ENCODE measurements at places on chromosomes 3 and 15. TPM values are rescaled to one million over a fixed set of nuclear protein-coding genes. Genes with fewer than 3 reads are reported as not detected.

FNDC3B gene
- total RNA-seq = 188 TPM

MYZAP gene
- total RNA-seq = 17.7 TPM

EAF2 gene
- total RNA-seq = 10.4 TPM

GOLGA6L24 gene
- not detected for total RNA-seq

DNA sequence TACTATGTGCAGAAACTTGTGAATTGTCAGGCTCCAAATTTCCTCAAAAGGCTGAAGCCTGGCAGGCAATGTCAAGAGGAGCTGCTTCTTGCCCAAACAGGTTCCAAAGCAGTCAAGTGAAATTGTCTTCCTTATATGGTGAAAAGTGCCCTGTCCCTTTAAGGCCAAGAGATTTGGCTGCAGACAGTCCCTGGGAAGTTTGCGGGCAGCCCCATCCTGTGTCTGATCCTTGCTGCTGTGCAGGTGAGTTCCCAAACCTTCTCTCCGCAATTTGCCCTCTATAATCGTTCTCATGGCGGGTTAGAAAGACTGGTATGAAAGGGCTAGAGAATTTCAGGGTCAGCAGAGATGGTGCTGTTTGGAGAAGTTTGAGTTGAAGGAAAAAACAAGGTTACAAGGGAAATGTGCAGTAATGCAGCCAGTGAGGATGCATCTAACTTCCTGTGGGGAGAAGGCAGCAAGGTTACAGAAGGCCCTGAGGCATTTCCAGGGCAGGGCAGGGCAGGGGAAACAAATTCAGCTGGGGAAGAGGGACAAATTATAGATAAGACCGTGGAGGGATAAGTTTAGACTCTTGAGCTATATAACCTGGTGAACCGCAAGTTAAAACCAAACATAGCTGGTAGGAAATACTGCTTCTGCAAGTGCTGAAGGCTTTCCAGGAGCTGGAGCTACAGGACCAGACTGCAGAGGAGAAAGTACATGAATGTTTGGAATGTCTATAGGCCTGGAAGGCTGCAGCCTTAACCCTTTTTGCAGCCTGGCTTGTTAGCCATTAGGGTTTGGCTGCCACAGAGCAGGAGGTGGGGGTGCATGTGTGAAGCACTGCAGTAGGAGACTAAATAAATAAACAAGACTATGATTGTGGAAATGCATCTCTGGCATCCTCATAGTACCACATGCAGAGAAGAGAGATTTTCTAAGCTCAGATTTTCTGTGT, 256.2 kb upstream of the IL12A start:
- no peak overlapping the region for H3K4me3 ChIP-seq
- H3K4me1 ChIP-seq = no peaks in the 10 kb centered on the region
- H3K27me3 ChIP-seq = no peaks in the 10 kb centered on the region

GRCh38 chr15:78075490-78076230, 1.9 kb downstream of the TBC1D2B start:
- no peaks in the 10 kb centered on the region for H3K27me3 ChIP-seq
- peak overlapping the region; percentile 96 for H3K4me3 ChIP-seq
- no peaks in the 10 kb centered on the region for H3K4me1 ChIP-seq
- peak overlapping the region; percentile 88 for H3K27ac ChIP-seq

DNA sequence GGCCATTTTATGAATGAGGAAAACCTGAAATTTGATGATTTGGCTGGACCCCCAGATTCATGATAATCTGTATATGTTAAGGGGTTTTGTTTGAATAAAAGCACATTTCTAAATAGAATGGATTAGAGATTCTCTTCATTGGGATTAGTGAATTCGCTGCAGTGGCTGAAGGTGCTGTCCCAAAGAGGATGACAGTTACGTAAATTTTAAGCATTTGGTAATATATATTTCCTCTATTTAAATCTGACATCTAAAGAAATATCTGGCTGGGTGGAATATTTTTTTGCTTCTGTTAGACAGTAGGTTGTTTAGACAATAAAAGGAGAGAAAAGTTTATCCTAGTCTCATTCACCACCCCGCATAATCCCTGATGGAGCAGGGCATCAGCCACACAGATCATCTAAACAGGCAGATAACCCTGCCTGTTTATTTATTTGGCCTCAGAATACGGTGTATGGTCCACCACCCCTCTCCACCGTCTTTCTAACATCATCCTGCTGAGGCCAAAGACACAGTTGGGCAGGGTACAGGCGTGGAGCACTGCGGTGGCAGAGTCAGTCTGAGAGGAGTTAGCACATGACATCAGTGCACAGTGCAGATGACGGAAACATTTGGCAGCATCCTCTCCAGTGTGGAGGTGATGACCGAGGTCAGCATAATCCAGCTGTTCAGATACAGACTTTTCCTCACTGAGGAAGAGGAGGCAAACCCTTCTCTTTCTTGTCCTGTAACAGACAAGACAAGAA, 20.4 kb upstream of the NFKBIZ start:
- H3K4me1 ChIP-seq = peaks cover 7% of the 10 kb centered on the region
- H3K36me3 ChIP-seq = no peaks in the 10 kb centered on the region
- peak overlapping the region; percentile 37 for H3K4me3 ChIP-seq
- peak; percentile 73 for DNase-seq
- H3K27me3 ChIP-seq = no peaks in the 10 kb centered on the region

GRCh38 chr3:88398581-88398980, 248.8 kb downstream of the C3orf38 start:
- H3K4me1 ChIP-seq = no peaks in the 10 kb centered on the region
- no peak overlapping the region for H3K27ac ChIP-seq
- no peak for DNase-seq

DNA sequence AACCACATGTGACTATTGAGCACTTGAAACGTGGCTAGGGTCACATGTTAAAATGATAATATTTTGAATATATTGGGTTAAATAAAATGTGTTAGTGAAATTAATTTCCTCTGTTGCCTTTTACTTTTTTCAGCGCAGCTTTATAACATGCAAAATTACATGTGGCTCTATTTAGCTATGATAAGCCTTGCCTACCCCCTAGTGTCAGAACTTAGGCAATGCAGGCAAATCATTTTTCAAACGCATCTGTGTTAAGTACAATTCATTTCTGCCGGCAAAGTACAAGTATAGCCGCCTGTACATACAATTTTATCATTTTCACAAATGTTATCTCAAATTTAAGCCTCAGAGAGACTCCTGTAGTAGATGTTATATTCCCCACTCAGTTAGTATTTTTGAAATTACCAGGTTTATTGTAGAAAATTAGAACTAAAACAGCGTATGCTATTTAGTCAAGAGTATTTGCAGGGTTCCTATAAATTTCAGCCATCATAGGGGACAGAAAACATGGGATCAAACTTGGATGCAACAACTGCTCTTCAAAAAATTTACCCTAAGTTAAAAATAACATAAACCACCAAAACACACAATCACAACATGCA, 56.1 kb downstream of the TAFA4 start:
- no peaks in the 10 kb centered on the region for H3K36me3 ChIP-seq
- H3K27ac ChIP-seq = no peak overlapping the region
- H3K27me3 ChIP-seq = no peaks in the 10 kb centered on the region
- no peak overlapping the region for H3K4me3 ChIP-seq
- no peaks in the 10 kb centered on the region for H3K4me1 ChIP-seq
- peak; percentile 13 for DNase-seq

GRCh38 chr3:10365791-10366190, 44.9 kb upstream of the SEC13 start:
- no peaks in the 10 kb centered on the region for H3K36me3 ChIP-seq
- H3K4me3 ChIP-seq = no peak overlapping the region
- H3K4me1 ChIP-seq = no peaks in the 10 kb centered on the region
- H3K27ac ChIP-seq = no peak overlapping the region

DNA sequence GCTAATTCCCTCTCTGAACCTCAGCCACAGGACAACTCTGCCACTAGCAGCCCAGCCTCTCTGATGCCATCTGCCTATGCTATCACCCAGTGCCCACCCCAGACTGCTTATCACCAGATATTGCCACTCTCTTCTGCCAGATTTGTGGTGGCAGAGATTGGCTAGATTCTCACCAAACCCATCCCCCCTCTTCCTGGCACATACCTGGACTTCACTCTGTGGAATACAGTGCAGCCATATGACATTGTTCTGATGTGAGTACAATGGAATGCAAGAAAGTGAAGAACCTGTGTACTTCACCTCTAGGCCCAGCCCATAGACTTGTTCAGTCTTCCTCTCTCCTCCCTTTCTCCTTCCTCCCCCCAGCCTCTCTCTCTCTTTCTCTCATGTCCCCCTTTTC, 46.9 kb upstream of the NTRK3 start:
- no peak overlapping the region for H3K4me3 ChIP-seq
- no peaks in the 10 kb centered on the region for H3K27me3 ChIP-seq
- H3K4me1 ChIP-seq = no peaks in the 10 kb centered on the region
- H3K27ac ChIP-seq = no peak overlapping the region
- no peaks in the 10 kb centered on the region for H3K36me3 ChIP-seq
- DNase-seq = no peak

GRCh38 chr15:20358066-20358778, 183.4 kb downstream of the GOLGA6L6 start:
- no peak overlapping the region for H3K27ac ChIP-seq
- no peak for DNase-seq
- no peaks in the 10 kb centered on the region for H3K36me3 ChIP-seq
- H3K4me3 ChIP-seq = no peak overlapping the region

DNA sequence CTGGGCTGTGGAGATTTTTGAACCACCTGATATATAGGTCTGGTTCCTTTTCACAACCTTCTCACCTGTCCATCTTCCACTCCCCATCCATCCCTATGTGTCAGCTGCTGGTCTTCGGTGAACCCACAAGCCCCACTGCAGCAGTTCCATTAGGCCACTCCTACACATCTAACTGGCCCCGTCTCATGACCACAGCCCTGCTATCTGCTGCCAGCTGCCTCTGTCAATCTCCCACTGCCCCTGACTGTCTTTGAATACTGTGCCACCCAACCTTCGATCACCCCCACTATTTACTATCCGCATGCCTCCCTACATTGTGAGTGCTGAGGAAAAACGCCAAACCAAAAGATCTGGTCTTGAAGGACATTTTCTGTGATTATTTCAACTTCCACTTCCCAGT, 795.4 kb downstream of the IGSF11 start:
- no peaks in the 10 kb centered on the region for H3K36me3 ChIP-seq
- no peaks in the 10 kb centered on the region for H3K27me3 ChIP-seq
- H3K4me3 ChIP-seq = no peak overlapping the region
- no peaks in the 10 kb centered on the region for H3K4me1 ChIP-seq
- no peak for DNase-seq

- no peak overlapping the region for H3K27ac ChIP-seq
- H3K4me3 ChIP-seq = no peak overlapping the region
- H3K4me1 ChIP-seq = no peaks in the 10 kb centered on the region
Measured at GRCh38 chr15:29668120-29668602, 154.1 kb downstream of the TJP1 start.

- H3K4me1 ChIP-seq = no peaks in the 10 kb centered on the region
- no peak overlapping the region for H3K27ac ChIP-seq
- no peak for DNase-seq
- H3K4me3 ChIP-seq = no peak overlapping the region
- no peaks in the 10 kb centered on the region for H3K27me3 ChIP-seq
Measured at GRCh38 chr3:131917006-131917405, 117.8 kb downstream of the CPNE4 start.

GRCh38 chr3:11047500-11047899, 55.0 kb downstream of the SLC6A1 start:
- H3K27me3 ChIP-seq = no peaks in the 10 kb centered on the region
- H3K4me3 ChIP-seq = no peak overlapping the region
- H3K4me1 ChIP-seq = no peaks in the 10 kb centered on the region
- no peak overlapping the region for H3K27ac ChIP-seq
- no peaks in the 10 kb centered on the region for H3K36me3 ChIP-seq
- no peak for DNase-seq

DNA sequence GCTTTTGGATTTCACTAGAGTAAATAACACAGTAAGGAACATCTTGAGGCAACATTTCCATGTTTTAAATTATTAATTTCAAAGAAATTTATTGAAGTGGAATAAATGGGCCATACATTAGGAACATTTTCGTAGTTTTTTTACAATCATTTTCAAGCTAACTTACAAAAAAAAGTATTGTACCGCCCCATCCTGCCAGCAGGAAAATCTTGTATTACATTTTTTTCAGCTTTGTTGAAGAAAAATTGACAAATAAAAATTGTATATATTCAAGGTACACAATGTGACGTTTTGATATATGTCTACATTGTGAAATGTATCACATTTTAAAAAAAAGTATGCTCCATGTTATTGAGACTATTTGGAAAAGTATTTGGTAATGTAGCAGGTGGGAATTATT, 1001.9 kb upstream of the NR2F2 start:
- peak overlapping the region; percentile 92 for H3K27ac ChIP-seq
- no peaks in the 10 kb centered on the region for H3K27me3 ChIP-seq
- no peaks in the 10 kb centered on the region for H3K36me3 ChIP-seq
- no peak for DNase-seq
- H3K4me1 ChIP-seq = no peaks in the 10 kb centered on the region
- H3K4me3 ChIP-seq = peak overlapping the region; percentile 66

Data from uterus (tissue), 4 donors.